ENCODE measurements at places on chromosomes 5 and 9.

- no peak for DNase-seq
These were observed 15.4 kb downstream of the CD74 start for GRCh38 chr5:150397146-150397781.

GRCh38 chr5:79235261-79235633, 684 bp upstream of the JMY start:
- DNase-seq: no peak

DNA sequence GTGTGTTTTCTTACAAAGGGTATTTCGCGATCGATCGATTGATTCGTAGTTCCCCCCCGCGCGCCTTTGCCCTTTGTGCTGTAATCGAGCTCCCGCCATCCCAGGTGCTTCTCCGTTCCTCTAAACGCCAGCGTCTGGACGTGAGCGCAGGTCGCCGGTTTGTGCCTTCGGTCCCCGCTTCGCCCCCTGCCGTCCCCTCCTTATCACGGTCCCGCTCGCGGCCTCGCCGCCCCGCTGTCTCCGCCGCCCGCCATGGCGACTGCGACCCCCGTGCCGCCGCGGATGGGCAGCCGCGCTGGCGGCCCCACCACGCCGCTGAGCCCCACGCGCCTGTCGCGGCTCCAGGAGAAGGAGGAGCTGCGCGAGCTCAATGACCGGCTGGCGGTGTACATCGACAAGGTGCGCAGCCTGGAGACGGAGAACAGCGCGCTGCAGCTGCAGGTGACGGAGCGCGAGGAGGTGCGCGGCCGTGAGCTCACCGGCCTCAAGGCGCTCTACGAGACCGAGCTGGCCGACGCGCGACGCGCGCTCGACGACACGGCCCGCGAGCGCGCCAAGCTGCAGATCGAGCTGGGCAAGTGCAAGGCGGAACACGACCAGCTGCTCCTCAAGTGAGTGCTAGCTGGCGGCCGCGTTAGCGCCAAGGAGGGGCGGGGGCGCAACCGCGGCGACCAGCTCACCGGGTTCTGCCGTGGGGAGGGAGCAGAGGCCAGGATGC, 480 bp downstream of the LMNB1 start:
- peak; percentile 75 for DNase-seq

- DNase-seq: no peak
These were observed 24.1 kb downstream of the PCDH1 start for GRCh38 chr5:141853895-141854626.

GRCh38 chr5:143921525-143922311, 109.8 kb downstream of the HMHB1 start:
- DNase-seq: no peak

DNA sequence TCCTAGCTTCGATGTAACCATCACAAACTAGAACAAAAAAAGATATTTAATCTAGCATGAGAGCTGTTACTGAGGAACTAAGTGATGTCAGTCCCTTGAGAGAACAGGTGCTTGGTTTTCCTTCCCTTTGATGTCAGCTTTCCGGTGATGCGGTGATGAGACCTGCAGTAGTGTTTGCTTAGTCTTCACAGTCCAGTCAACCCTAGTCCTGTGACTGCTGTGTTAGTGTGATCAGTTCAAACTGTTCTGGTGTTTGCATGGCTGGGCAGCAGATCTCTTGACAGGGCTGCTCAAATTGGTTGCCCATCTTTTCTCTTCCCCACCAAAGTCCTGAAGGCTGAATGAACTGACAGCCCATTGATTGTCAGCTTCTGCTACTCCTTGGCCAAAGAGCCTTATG, 608.6 kb upstream of the DAB2 start:
- DNase-seq: peak; percentile 4

- DNase-seq: no peak
These were observed 36.7 kb downstream of the NFIB start for GRCh38 chr9:14277244-14277643.

DNA sequence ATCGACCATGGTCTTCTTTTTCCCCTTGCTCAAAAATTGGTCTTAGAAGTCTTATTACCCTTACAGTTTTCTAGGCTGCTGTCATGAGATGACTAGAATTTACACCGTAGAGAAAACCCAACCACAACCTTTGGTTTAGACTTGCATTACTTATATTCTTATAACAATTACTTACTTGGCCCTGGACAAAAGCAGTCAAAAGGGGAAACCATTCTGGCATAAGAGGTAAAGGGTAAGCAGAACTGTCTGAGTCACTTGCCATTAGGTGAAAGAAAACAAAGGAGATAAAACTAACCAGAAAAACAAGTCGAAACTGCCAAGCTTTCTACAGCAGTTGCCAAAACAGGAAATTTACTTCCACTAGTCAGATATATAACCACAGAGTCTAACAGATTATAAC, 17.9 kb downstream of the TMEM245 start:
- peak; percentile 51 for DNase-seq

DNA sequence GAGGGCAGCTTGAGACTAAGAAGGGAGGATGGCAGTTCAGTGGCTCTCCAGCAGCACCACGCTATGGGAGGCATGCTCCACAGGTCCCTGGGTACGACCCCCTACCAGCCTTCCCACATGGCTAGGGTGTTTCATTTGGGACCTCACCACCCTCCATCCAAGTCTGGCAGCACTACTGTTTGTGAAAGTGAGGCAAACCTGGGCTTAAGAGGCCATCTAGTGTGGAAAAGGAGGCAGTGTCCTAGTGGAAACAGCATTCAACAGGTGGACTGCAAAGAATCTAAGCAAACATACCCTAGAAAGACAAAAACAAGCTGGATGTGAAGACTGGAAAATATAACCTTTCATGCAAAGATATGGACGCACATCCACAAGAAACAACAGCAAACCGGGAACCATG, 4.8 kb upstream of the C5orf47 start:
- no peak for DNase-seq

DNA sequence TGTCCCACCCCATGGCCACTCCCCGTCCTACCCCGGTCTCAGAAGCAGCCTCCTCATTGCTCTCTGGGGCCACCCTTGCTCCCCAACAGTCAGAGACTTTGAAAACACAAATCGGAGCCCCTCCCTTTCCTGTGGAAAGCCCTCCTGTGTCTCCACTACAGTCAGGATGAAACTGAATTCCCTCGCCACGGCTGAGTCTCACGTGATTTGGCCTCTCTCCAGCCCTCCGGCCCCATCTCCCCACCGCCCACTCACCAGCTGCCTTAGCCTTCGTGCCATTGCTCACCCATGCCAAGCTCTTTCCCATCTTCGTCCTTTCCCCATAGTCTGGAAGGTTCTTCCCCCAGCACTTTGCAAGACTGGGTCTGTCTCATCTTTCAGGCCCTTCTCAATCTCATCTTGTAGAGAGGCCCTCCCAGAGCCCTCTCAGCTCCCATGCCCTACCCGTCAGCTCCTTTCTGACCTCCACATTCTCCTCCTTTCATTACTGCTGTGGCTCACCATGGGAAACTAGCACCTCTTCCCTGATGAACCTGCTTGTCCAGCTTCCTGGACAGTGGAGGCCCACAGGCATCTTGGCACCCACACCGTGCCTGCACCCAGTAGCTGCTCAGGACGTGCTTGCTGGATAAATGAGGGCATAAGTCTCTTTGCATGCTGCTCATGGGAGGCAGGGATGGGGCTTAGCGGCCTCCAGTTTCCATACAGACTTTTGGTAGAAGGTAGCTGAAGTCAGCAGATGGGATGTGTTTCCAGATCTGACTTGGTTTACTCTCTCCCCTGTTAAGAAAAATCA, 126.4 kb upstream of the COL5A1 start:
- DNase-seq: no peak

DNA sequence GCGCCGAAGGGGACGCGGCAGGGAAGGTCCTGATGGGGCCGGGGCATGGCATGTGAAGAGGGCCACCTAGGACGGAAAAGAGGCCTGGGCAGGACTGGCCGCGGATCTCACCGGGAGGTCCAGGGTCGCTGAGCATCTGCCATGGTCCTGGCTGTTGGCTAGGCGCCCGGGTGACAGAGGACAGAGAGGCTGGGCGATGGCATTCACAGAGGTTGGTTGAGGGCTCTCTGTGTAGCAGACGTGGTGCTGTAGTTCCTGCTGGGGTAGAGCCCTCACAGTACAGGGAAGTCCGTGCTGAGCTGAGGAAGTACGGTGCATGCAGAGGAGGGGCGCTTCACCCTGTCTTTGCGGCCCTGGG, 427 bp downstream of the PCYOX1L start:
- peak; percentile 50 for DNase-seq

GRCh38 chr9:89884356-89885083, 279.7 kb downstream of the GADD45G start:
- no peak for DNase-seq

DNA sequence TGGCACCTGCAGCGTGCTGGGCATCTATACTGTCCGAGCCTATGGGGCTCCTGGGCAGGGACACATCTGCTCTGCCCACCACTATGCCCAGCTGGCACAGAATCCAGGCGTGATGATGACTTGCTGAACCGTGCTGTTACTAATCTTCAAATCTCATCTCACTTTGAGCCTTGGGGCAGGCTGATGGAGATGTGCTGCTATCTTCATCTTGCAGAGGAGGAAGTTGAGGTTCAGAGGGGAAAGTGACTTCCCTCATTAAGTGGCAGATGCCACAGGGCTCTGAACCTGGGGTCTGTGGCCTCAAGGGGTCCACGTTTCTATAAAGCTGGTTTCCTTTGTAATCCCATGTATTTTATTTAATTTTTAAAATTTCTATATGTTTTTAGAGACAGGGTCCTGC, 4.7 kb downstream of the SLC2A6 start:
- DNase-seq: no peak

GRCh38 chr9:137299938-137300337, 2.1 kb downstream of the NRARP start:
- DNase-seq: peak; percentile 62

- DNase-seq: peak; percentile 29
These were observed 122.9 kb upstream of the TAF11L2 start for GRCh38 chr5:17374973-17375742.

GRCh38 chr5:56176871-56177533, 56.1 kb downstream of the ANKRD55 start:
- no peak for DNase-seq

GRCh38 chr5:159758189-159758588, 158.1 kb upstream of the ADRA1B start:
- DNase-seq: no peak

GRCh38 chr9:87699835-87700234, 26.1 kb upstream of the CTSL start:
- DNase-seq: no peak

GRCh38 chr9:13665418-13666066, 386.1 kb upstream of the MPDZ start:
- DNase-seq: no peak

DNA sequence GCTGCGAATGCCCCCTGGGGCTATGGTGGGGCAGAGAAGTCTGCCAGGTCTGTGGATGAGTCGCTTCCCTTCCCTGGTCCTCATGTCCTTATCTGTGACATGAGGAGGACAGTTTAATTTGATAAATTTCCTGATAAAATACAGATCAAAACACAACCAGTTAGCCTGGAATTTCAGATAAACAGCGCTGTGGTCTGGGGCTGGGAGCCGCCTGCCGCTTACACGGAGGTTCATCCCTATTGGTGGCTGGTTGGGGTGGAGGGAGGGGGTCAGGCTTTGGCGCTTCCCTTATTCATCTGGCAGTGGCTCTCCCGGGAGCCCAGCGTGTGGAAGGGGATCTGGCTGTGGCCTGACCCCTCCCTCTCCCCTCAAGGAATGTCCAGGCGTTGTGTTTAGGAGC, 17.9 kb downstream of the CRB2 start:
- DNase-seq: no peak

GRCh38 chr5:137573376-137573775, 74.2 kb upstream of the SPOCK1 start:
- DNase-seq: no peak

DNA sequence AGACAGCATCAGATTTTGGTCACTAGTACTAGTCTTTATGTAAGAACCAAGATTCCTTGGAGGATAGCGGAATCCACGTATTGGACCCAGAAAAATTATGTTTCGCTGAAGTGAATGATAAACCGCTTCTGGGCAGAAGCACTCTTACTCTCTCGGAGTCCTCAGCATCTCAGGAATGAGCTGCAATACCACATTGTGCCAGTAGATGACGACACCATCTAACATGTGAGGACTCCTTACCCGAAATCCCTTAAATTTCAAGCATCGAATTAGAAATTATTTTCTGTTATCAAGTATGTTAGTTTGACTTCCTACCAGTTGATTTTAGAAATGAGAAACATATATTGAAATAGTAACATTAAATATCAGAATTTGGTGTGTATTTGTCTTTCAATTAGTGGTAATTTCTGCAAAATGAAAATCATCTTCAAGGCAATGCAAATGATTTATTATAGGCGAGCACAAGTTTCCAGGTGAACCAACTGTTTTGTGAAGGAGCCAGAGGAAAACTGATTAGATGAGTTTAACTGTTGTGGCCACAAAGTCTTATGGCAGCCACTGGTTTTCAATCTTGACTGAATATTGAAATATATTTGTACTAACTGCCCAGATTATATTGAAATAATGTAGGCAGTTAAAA, 66.0 kb upstream of the CAMK4 start:
- DNase-seq: peak; percentile 77

- DNase-seq: no peak
These were observed 307.8 kb downstream of the NR2F1-AS1 start for GRCh38 chr5:93273176-93273575.

- no peak for DNase-seq
These were observed 14.5 kb upstream of the AUH start for GRCh38 chr9:91376239-91376638.

DNA sequence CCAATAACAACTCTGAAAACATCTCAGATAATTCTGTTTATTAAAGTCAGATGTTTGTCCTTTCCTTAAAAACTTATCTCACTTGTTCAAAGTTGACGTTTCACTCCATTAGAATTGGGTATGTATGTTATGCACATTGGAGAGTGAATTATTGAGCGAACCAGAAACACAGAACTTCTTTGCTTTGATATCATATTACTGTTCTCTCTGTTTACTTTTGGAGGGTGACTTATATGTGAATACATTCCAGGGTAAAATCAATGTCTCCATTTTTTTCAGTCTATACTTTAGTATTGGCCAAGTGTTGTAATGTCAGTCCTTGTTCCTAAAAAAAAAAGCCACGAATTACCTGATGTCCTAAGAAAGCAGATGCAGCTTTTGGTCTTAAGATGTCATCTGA, 307.4 kb downstream of the CSNK1G3 start:
- DNase-seq: no peak
